Dermis blood vessel endothelial cell (primary cell): ENCODE measurements at places on chromosomes 13 and 19. TPM values are rescaled to one million over a fixed set of nuclear protein-coding genes. Genes with fewer than 3 reads are reported as not detected.

DNA sequence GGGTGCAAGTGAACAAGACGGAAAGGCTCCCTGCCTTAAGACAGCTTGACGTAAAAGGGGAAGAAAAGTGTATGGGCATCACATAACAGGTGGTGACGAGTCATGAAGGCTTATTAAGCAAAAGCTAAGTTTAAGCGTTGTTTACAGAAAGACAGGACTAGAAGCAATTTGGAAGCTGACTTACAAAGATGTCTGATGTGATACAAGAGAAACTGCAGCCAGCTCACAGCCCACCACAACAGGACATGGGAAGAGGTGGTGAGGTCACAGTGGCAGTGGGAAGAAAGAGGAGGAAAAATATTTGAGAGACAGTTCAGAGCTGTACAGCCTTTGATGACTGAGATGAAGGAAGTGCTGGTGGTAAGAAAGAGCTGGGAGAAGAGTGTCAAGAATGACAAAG, 181.6 kb downstream of the KLF12 start:
- DNase-seq: no peak

GRCh38 chr13:41622432-41623429, 165.4 kb downstream of the RGCC start:
- peak; percentile 24 for DNase-seq

- DNase-seq: no peak
Observed at GRCh38 chr19:5775668-5776309, 8.8 kb downstream of the PRR22 start.

- DNase-seq: peak; percentile 41
Observed at GRCh38 chr13:41268764-41269163, 5.4 kb upstream of the MTRF1 start.

Gene SELENOV
- not detected in 2 replicates for total RNA-seq

DNA sequence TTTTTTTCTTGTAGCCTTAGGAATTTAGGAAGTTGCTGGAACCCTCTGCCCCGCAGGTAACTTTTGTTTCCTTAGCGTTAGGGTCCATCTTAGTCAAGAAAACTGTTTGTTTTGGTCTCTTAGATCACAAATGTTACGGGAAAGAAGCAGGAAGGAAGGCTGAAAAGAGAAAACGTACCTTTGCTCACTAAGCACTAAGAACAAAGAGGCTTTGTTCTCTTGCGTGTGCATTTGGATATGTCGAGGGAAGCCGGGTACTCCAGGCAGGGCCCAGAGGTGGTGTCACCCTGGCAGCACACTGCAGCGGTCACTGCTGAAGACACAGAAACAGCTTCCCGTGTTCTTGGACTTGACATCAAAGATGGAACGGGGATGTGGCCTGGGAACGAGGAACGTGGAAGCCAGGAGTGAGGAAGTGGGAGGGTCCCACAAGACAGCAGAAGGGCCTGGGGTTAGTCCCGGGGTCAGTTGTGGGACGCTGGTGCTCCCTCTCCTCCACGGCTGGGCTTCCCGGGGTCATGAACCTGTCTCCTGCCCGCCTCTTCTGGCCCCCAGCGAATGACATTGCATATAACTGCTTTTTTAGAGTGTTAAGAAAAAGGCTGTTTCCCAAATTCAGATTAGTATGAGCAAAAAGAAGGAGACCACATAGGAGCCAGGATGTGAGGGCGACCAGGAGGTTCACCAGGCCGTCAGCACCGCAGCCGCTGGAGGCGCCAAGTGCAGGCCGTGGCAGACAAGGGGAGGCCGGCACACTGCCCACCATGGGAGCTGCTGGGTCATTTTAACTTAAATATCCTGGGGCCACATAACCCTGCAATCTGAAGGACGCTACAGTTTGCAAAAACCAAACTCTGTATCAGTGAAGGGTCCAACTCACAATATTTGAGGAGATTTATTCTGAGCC, 31.6 kb downstream of the ATP11A start:
- DNase-seq: no peak

GRCh38 chr13:107900775-107901174, 314.6 kb downstream of the LIG4 start:
- DNase-seq: peak; percentile 5

Gene KCNJ14
- 0.33 and 0.51 TPM in 2 replicates for total RNA-seq

DNA sequence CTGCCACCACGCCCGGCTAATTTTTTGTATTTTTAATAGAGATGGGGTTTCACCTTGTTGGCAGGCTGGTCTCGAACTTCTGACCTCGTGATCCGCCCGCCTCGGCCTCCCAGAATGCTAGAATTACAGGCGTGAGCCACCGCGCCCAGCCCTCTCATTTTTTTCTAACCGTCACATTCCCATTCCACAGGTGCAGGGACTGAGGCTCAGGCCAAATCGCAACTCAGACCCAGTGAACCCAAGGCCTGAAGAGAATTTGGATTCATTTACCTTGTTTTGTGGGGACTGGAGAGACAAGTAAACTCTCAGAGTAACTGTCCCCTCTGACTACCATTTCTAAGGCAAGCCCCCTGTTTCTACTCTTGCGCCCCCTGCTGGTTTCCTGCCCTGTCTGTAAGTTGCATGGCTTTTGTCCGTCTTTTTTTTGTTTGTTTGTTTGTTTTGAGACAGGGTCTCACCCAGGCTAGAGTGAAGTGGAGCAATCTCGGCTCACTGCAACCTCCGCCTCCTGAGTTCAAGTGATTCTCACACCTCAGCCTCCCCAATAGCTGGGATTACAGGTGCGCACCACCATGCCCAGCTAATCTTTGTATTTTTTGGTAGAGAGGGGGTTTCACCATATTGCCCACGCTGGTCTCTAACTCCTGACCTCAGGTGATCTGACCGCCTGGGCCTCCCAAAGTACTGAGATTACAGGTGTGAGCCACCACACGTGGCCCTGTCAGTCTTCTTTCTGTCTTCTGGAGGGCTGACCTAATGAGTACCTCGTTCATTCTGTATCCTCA, 2.3 kb upstream of the STRN4 start:
- DNase-seq: peak; percentile 88

Gene NLRP4
- total RNA-seq: under 0.01 TPM in 1 of 2 replicates, not detected in the other

Gene FFAR3
- under 0.01 TPM in 1 of 2 replicates, not detected in the other for total RNA-seq

DNA sequence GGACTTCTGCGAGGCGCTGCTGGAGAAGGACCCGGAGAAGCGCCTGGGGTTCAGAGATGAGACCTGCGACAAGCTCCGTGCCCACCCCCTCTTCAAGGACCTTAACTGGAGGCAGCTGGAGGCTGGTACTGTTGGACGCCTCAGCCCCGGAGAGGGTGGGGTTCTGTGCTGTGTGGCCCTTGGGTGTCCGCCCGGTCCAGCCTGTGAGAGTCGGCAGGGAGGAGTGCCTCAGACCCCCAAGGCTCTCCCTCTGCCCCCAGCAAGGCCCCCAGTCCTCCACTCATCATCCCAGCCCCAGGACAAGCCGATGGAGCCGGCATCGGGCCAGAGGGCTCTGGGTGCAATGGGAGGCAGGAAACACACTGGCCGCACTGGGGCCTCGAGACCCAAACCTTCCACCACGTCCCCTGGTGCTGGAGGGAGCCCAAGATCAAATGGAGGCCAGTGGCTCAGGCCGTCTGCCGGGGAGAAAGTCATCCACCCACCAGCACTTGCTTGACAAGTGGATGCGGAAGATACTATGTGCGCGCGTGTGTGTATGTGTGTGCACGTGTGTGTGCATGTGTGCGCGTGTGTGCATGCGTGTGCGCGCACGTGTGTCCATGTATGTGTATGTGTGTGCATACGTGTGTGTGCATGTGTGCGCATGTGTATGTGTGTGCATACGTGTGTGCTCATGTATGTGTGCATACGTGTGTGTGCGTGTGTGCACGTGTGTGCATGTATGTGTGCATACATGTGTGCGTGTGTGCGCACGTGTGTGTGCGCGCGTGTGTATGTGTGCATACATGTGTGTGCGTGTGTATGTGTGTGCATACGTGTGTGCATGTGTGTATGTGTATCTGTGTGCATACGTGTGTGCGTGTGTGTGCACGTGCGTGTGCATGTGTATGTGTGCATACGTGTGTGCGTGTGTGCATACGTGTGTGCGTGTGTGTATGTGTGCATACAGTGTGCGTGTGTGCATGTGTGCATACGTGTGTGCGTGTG, 25.8 kb upstream of the TMEM255B start:
- DNase-seq: no peak

- no peak for DNase-seq
Observed at GRCh38 chr19:6242677-6243076, 37.1 kb downstream of the MLLT1 start.

- no peak for DNase-seq
Observed at GRCh38 chr19:645912-646778, 6.5 kb downstream of the FGF22 start.

Gene ZNF649
- total RNA-seq: 6.5 and 9.2 TPM in 2 replicates

Gene CLC
- not detected in 2 replicates for total RNA-seq

DNA sequence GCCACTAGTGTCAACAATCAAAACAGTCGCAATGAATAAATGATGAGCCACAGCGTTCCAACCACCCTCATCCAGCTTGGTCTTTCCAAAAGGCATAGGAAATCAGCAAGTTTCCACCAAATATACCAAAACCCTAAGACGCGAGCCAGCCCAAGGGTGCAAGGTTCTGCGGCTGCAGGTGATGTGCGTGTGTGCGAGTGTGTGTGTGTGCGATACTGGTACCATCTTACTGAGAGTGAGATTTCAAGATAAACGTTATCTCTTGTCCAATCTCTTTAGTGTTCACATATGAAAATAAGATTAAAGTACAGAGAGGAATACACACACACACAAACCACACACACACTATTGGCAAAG, 895 bp upstream of the TRPC4 start:
- no peak for DNase-seq

DNA sequence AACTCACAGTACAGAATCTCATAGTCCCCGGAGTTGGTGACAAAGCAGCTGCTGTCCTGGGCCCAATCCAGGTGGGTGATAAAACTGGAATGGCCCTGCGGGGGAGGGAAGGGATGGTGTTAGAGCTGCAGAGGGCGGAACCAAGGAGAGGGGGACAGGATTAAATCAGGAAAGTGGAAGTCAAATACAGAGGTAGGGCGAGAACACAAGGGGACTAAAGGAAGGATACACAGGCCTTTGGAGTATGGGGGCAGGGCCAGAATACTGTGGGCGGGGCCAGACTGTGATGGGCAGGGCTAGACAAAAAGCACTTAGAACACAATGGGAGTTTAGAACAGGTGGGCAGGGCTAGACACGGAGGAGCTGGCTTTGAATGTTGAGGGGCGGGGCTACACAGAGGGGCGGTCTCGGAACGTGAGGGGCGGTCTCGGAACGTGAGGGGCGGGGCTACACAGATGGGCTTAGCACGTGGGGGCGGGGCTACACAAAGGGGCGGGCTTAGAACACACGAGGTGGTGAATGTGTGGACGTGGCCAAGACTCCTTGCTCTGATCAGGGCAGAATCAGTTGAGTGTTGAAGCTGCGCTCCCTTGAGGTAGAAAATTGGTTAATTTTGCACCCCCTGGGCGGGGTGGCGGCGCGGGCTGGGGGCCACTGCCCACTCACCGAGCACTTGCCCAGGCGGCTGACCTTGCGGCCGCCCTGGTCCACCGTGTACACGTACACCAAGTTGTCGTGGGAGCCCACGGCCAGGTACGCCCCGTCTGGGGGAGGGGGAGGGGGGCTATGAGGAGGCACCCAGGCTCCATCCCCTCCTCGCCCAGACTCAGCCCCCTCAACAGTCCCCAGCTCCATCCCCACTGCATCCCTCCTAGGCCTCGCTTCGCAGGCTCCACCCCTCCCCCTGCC, 14.0 kb upstream of the GPR4 start:
- peak; percentile 99 for DNase-seq

Gene RNF225
- not detected in 2 replicates for total RNA-seq

Gene ARHGEF1
- total RNA-seq: 53.8 and 69.4 TPM in 2 replicates

GRCh38 chr19:1177322-1178114, 3.5 kb upstream of the SBNO2 start:
- DNase-seq: peak; percentile 84

DNA sequence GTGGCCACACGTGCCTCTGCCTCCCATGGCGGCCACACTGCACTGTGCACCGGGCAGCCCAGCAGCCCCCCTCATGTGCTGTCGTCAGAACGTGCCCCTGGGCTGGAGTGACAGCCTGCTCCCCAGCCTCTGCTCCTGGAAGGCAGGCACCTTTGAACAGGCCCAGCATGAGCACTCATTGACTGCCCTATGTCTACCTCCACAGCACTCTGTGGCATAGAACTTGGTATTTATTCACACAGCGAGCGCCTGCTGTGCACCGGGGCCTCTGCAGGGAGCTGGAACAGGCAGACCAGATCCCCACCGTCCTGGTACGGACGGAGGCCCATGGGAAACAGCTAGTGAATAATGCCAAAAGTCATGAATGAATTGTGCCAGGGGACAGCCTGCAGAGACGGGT, 53.7 kb downstream of the DPF1 start:
- no peak for DNase-seq

Gene LGALS14
- not detected in 2 replicates for total RNA-seq

Gene MISP3
- total RNA-seq: under 0.01 and 0.19 TPM in 2 replicates

DNA sequence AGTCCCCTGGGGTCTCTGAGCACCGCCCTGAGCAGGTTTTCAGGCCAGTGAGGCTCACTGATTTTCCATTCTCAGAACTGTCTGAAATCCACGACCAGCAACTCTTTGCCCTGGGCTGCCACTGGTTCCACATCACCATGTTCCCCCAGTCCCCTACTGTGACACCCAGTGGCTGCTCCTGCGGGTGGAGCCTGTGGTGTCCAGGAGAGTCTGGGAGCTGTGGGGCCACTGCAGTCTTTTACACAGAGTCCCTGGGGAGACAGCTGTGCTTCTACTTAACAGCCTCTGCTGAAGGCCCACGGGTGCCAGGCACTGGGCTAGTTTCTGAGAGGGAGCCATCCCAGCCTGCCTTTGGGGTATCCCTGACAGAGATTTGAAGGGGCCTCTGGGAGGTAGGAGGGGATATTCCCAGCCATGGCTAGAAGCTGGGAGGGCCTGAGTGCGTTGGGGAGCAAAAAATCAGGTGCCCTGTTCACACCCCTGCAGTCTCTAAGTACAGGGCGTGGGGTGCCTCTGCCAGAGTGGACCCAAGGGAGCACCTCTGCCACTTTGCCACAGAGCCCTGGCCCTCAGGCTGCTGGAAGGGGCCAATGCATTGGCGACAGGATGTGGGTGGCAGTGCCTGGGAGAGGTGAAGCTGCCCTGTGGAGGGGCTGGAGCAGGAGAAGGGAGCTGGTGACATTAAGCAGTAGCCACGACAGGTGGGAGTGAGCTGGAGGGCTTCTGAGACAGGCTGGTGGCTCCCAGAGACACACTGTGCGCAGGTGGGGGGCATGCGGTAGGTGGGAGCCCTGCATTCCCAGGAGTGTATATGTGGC, 200.2 kb upstream of the ZNF536 start:
- no peak for DNase-seq

Gene FCER2
- not detected in 2 replicates for total RNA-seq

- no peak for DNase-seq
Observed at GRCh38 chr13:27969082-27969865, at the start of gene CDX2. TSS of gene CDX2 (minus strand) at chr13:27969315. CDS start at chr13:27969006, 309 bp downstream.

DNA sequence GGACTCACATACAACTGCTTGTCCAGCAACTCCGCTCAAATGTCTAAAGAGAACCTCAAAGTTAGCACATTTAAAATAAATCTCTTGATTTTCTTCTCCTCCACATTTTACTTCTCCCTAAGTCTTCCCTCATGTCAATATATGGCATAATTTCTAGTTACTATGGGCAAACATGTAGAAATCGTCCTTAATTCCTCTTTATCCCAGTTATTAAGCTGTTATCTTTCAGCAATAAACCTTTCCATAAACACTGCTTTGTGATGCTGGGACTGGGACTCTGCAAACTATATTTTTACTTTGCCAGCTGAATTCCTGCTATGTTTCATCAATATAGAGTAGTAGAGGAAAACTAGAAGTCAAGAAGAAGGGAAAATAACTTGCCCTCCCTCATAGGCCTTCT, 99.7 kb downstream of the KCNRG start:
- DNase-seq: no peak

- no peak for DNase-seq
Observed at GRCh38 chr19:33054623-33055022, 10.1 kb downstream of the RHPN2 start.
